Lung (tissue), 17 donors: ENCODE measurements at places on chromosomes 12 and 14. TPM values are rescaled to one million over a fixed set of nuclear protein-coding genes. Genes with fewer than 3 reads are reported as not detected.

KERA gene
- not detected for polyA plus RNA-seq

DNA sequence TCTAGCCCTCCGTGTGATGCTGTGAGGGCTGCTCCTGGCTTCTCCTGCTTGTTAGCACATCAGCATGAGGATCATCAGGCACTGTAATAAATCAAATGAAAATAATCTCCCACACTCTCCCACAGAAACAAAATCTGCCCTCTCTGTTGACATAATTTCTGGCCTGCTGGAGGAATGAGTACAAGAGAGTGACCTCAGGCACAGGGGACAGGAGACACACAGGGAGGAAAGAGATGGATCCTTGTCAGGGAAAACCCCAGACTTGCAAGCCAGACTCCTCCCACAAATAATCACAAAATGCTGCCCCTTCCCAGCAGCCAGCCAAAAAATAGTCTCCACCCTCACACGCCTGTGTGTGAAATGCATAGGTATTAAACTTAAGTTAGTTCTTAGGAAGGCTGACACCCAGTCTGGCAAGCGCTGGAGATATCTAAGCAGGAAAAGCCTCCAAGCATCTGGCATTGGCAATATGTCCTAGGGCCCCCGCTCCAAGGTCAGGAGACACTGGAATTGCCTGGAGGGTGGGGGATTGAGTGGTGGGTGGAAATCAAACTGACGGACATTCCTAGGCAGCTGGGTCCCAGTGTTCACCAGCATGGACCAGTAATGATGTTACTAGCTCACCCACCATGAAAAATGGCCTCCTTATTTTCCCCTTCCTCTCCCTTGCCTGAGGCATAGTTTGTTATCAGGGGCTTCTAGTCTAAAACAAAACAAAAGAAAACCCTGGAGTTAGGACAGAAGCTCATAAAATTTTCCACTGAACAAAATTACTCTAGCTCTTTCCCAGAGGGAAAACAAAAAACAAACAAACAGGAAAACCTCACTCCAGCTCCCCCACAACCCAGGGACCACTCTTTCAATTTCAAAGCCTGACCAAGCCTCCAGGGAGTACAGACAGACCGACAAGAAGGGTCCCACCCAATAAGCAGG, 22.0 kb downstream of the SMUG1 start:
- peak; percentile 42 for DNase-seq

DNA sequence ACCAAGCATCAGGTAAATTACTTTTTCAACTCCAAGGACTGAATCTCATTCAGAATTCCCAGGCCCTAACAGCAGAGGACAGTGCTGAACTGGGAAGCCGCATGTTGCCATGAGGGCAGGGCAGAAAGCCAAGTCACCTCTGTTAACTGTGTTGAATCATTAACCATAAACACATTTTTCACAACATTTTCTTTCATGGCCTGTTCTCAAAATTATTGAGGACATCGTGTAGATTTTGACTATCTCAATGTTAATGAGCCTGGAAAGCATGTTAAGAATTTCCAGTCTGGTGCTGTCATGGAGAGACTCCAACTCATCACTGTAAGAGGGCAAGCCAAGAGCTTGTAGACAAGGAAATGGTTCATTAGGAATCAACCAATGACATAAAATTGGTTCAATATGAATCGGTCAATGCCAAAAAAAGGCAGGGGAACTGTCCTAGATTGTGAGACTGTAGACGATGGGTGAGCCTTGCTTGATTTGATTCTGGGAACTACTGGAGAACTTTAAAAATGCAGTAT, 33.7 kb downstream of the CPM start:
- peak; percentile 20 for DNase-seq

LMO3 gene
- polyA plus RNA-seq: 54.0 TPM

GRCh38 chr14:79333198-79333546, 878.1 kb downstream of the DIO2 start:
- no peak for DNase-seq

DNA sequence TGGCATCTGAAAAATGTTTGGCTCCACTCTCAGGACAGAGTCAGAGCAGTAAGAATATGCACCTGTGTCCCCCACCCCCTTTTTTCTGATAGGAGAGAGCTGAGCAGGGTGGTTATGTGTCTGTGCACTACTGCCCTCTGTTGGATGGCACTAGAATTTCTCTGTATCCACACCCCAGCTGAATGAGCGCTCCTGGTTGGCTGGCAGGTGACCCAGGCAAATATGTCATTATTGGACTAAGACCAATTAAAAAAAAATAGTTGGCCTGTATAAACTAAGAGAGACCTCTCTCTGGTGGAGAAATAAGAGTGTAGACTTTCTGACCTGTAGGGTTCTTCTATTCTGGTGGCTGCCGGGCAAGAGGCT, 107.0 kb downstream of the PTCSC3 start:
- peak; percentile 79 for DNase-seq

GRCh38 chr12:14868916-14869506, 16.6 kb downstream of the MGP start:
- no peak for DNase-seq

GRCh38 chr12:54412786-54413185, 6.3 kb downstream of the ITGA5 start:
- DNase-seq: no peak

CBLN3 gene
- 2.1 TPM for polyA plus RNA-seq

- DNase-seq: no peak
Observed at GRCh38 chr14:93943052-93943451, 15.9 kb downstream of the FAM181A start.

SLC5A8 gene
- polyA plus RNA-seq: 1.3 TPM

GRCh38 chr14:55238019-55238680, 33.1 kb upstream of the FBXO34 start:
- no peak for DNase-seq

TSPAN19 gene
- 21.5 TPM for polyA plus RNA-seq

DNA sequence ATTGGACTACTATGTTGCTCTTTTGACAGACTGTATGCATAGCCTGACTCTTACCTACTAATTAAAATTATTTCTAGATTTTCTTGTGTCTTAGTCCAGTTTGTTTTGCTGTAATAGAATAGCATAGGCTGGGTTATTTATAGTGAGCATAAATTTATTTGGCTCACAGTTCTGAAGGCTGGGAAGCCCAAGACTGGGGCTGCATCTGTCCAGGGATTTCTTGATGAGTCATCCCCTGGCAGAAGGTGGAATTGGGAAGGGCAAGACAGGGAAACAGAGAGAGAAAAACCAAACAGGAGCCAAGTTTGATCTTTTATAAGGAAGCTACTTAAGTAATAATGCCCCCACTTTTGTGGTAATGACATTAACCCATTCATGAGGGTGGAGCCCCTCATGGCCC, 759.2 kb upstream of the LRFN5 start:
- no peak for DNase-seq

DNA sequence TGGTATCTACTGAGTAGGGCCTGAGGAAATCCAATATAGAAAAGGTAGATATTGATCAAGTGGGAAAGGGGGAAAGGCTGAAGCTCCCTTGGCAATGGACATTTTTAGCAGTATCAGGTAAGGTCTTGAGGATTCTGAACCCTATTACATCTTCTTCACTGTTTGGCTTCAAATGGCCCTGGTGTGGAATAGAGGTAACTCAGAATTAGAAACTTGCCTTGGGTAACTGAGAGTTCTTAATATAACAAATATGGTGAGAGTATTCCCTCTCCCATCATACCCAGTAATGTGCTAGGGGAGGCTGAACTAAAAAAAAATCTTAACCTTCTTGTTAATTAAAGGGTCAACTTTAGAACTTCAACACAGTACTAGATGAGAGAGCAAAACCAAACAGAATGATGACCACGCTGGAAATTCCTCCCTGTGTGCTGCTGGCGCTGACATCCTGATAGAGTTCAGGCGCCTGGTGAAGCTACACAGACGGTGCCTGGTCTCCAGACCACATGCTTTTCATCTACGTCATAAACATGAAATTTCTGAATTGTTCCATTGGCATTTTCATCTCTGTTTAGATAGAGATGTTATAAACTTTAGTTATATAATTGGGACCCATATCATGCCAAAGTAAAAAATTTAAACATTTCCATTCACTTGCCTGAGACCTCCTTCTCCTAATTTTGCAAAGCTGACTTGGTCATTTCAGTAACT, 128.3 kb downstream of the AKAP6 start:
- peak; percentile 87 for DNase-seq

DNA sequence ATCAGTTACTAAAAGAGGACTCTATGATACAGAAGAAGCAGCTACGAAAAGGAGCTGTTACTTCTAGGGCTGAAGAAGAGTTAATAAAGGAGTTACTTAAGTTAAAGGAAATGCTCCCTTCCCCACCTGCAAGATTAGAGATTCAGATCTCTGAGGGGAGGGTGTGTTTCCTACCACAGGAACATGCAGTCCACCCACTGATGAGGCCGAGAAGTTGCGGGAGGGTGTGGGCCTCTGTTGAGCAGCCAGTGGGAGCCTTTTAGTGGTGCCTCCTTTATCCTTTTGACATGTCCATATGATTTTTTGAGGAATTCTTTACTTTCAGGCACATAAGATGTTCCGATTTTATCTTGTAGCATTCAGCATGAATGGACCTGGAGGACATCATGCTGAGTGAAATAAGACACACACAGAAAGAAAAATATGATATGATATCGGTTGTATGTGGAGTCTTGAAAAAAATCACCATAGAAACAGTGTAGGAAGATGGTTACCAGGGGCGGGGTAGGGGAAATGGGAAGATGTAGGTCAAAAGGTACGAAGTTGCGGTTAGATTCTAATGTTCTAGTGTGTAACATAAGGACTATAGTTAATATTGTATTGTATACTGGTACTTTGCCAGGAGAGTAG, 4.4 kb upstream of the M6PR start:
- DNase-seq: no peak

- DNase-seq: no peak
Observed at GRCh38 chr12:26469421-26470180, 274.2 kb downstream of the SSPN start.

DNA sequence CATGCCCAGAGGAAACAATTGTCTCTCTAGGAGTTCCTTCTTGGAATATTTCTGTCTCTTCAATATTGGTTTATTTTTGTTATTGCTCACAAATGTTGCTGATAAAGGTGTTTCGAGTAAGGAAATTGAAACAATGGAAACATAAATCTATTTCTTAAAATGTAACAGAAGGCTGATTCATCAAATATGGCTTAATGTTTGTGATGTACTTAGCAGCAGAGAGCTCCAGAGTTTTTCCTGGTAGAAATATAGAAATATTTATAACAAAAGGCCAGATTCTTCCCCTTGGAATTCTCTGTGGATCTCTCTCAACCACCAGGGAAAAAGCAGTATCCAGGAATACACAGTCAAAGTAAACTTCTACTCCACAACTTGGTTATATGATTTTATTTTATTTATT, 149.2 kb upstream of the LRIG3 start:
- no peak for DNase-seq

DNA sequence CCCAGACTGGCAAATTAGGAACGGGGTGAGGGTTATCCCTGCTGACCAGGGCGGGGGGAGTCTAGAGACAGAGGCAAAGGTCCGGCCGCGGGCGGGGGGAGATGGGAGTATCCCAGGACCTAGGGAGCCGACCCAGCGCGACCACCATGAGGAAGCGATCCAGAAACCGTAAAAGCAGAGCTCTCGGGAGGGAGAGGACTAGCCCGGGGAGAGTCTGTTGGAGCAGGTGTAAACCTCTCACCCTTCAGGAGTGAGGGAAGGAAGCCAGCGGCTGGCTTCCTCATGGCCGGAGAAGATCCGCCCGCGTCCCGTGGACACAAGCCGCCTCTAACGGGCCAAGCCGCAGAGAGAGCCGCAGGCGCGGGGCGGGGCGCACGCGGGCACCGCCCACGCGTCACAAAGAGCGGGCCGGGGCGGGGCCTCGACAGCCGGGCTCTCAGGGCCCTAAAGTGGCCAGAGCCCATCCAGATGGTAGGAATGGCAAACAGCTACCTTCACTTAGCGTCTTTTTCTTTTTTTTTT, at the start of gene ACRBP:
Gene ACRBP (minus strand): TSS at position 350 of the 522 bp plus-strand sequence. CDS start 66 bp downstream, at position 284.
- peak; percentile 68 for DNase-seq

- DNase-seq: no peak
Observed at GRCh38 chr12:16076557-16076956, 165.4 kb downstream of the DERA start.

OLR1 gene
- 18.6 TPM for polyA plus RNA-seq

DNA sequence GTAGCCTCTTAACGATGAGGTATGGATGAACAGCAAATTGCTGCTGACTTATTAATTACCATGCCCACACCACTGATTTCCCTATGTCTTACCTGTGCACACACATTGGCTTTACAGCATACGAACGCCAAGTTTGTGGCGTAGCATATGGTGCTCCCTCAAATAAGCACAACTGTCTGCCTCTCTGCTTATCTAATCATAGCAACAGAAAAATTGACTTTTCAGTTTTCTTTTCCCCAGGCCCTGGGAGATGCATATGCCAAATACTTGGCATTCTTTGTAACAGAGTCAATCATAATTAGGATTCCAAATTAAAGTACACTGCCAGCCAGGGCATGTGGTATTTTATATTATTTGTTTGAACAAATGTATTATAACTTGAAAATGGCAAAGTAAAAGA, 625.5 kb downstream of the DIO2 start:
- DNase-seq: no peak

DNA sequence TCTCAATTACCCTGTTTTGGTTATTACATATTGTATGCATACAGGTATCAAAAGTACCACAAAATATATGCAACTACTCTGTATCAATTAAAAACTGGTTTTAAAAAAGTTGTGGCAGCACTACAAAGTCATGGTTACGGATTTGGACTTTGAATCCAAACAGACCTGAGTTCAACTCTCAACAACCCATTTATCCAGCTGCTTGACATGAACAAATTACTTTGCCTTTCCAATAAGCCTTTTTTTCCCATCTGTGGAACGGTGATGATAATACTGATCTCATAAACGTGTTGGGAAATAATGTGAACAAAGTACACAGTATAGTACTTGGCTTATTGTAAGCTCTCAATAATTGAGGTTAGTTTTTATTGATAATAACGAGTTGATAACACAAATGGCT, 85.0 kb downstream of the MNAT1 start:
- no peak for DNase-seq

- DNase-seq: no peak
Observed at GRCh38 chr12:53585448-53586125, 40.6 kb downstream of the ATF7 start.

LTBR gene
- polyA plus RNA-seq: 134 TPM

DNA sequence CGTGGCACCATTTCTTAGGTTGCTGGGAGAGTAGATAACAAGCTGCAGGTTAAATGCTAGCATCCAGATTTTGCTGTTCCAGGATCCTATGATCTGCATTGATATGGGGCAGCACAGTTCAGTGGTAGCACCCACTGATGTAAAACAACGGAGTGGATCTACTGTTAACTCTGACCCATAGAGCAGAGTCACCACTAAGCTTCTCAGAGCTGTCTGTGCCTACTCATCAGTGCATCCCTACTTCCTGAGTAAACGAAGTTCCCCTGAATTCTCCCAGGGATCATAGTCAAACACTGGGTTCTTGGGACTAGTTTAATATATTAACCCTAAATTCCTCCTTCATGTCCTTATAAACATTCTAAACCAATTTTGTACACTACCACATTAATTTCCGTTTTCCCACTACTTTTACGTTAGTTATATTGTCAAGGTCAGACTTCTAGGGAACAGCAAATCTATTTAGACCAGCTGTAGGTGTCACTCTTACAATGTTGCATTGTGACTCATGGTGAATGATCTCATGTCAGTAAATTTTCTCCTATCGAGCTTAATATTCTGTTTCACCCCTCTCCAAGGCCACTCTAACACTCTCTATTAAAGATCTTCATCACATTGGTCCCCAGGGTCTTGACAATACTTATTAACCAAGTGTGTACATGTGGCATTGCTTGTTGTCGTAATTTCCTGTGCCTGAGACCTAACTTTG, 10.3 kb downstream of the RERGL start:
- DNase-seq: no peak
